ENCODE measurements at places on chromosomes 7 and 10.

DNA sequence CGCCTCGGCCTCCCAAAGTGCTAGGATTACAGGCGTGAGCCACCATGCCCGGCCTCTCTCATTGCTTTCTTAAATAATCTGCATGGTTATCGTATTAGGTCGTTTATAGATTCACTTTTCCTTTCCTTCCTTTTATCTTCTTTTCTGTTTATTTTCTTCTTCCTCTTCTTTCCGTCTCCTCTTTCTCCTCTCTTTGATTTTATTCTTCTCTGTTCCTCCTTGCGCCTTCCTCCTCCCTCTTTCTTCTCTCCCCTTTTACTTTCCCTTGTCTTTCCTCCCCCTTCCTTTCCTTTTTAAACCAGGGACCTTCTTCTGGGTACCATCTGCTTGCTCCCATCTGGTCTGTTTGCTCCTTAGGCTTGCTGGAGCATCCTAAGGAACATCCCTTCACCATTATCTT lies 18.6 kb downstream of the MLLT10 start:
- no peak for DNase-seq

DNA sequence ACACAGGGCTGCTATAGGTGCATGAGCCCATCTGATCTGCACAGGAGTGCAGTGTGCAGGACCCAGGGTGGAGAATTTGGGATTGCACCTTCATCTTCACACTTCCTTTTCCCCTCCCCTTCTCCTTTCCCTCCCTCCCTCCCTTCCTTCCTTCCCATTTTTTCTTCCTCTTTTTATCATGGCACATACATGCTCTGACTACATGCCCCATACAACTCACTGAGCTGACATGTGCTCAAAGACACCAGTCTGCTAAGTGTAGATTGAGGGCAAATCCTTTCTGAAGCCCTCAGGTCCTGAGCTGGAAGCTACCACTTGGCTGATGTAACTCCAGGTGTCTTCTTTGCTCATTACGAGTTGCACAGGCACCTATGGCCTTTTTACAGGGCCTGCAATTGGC lies 365.3 kb upstream of the ZNF32 start:
- no peak for DNase-seq

DNA sequence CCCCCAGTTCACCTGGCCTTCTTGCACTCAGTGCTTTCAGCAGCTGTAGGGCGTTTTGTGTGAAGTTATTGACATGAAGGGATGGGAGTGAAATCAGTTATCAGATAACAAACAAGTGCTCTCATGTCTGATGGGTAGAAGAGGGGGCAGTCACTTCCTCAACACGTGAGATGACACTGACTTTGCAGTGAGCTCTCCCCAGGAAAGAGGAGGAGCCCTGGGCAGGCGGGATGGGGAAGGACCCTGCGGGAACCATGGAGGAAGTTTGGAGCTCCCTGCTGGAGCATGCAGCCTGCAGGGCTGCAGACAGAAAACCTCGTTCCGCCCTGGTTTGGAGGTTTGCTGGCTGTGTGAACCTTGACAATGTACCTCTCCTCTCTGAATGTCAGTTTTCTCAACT lies 38.7 kb downstream of the GPR26 start:
- DNase-seq: no peak

DNA sequence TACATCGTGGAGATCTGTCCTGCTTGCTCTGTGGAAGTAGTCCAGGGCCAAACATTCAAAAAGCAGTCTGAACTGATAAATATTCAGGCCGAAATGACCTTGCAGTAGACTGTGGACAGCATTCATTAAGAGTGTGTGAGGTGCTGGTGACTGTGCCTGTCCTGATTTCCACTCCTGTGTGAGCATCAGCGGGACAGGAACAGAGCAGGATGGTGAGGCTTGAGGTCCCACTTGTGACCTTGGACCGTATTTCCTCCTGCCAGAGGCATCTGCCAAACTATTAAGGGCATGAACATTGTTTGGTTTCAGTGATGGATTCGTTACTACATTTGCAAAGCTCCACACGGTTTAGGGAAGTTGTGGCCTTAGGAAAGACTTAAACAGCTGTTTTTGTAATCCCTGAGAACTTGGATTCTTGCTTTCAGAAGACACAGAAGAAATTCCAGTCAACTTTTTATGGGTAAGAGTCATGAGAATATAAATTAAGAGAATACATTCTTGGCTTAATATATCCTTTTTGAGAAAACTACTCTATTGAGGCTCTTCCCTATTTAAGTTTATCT lies 32.8 kb downstream of the CCNY start:
- DNase-seq: no peak

GRCh38 chr10:98920360-98920759 lies 315.3 kb downstream of the HPSE2 start:
- no peak for DNase-seq

DNA sequence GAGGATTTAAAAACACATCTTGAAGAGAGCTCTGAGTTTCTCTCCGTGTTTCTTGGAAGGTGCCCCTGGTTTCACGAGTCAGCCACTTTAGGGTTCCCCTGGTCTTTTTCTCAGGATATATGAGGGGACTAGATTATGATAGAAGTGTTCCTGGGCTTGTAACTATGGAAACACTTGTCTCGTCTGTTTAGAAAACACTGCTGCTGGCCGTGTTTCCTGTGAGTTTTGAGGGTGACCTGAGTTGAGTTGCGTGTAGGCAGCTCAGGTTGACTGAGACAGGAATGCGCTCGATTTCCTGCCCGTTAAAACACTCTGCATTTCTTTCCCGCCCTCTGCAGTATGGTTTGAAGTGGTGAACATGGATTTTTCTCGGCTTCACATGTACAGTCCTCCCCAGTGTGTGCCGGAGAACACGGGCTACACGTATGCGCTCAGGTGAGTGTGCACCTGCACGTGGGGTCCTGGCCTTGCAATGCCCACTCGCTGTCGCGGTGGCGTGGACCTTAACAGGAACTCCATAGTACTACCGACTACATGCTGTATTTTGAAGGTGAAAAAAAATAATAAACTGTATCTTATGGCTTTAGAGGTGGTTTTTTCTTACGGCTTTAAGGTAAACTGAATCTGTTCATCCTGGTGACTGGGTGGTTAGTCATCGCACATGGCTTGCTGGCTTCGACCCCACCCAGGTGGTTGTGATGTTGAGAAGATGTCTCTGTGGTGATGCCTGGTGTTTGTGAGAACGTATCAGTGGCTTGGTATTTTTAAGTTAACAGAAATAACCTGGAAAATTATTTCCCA lies at the start of gene SUN1:
Gene SUN1, plus strand, starts transcription at position 310 of the 801 bp plus-strand sequence. Its CDS starts 49 bp downstream, at position 359.
- DNase-seq: peak; percentile 29

DNA sequence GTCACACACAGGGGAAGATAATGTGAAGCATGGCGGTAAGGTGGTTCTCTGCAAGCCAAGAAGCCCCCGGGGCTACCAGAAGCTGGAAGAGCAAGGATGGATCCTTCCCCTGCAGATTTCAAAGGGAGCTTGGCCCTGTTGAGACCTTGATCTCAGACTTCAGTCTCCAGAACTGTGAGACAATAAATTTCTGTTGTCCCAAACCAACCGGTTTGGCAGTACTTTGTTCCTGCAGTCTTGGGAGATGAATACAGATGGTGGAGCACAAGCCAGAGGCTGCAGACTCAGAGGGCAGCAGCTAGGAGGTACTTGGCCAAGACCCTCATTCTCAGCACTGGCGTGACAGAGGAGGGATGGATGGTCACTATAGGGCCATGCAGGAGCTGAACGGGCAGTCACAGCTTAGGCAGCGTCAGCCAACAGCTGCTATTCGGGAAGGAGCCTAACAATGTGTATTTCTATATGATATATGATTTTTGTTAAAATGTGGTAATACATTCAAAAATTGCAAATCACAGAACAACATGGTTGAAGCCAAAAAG lies 387.3 kb downstream of the TNS3 start:
- DNase-seq: no peak

DNA sequence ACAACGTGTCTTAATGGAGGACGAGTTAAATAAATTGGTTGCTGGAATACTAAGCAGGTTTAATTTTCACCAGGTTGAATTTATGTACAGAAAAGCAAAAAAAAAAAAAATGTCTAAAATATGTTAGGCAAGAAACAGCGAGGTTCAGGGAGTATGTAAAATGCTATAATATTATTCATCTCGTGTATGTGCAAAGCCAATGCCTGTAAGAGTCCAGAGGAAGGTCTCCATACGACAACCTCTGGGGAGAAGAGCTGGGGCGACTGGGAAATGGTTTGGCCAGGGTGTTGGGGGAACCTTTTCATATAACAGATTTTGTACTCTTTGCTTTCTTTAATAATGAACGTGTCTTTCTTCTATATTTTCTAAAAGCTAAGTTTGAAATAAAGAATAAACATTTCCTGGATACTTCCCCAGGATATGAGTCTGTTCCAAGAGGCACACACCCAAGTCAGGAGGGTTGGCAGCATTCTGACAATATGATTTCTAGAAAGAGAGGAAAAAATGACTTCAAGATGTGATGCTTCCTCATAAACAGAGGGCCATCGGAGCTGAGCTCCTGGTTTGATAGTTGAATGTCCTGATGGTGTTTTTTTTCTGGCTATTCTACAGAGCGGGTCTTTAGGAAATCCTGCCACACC lies 208.6 kb upstream of the MGMT start:
- DNase-seq: no peak

GRCh38 chr7:98165827-98166667 lies 45.2 kb upstream of the BHLHA15 start:
- DNase-seq: peak; percentile 22

GRCh38 chr10:21403256-21404015 lies 122.0 kb downstream of the SKIDA1 start:
- no peak for DNase-seq

GRCh38 chr10:8616166-8616565 lies 561.7 kb downstream of the GATA3 start:
- DNase-seq: no peak

DNA sequence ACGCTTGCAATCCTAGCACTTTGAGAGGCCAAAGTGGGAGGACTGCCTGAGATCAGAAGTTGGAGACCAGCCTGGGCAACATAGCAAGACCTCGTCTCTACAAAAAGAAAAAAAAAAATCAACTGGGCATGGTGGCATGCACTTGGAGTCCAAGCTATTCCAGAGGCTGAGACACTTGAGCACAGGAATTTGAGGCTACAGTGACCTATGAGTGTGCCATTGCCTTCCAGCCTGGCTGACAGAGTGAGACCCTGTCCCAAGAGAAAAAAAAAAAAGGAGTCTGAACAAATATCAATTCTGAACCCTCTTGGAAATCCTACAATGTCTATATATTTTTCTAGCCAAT lies 126.8 kb upstream of the NRP1 start:
- no peak for DNase-seq

DNA sequence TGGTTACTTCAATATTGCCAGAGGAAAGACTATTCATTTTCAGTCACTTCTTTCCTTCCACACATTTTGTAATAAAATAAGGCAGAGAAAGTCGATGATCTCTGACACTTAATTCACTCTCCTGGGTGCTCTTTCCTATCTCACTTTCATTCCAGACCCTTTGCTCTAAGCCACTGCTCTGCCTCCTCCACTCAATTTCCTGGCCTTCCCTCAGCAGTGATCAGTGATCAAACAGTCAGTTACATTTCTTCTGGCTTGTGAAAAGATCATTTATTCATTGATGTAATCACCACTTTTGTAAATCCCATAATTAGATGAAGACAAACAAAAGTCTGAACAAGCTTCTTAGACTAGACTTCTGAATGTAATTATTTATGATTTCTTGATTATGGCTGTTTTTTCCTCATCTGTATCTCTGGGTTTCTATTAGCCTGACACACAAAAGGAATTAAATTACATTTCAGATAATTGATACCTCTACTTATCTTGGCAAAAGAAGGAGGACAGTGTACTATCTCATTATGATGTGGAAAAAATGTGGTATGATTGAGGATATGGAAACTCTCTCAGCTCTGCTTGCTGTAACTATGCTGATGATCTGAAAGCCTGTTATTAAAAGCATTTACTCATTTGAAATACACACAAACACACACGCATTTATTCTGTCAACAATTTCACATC lies 1102.3 kb downstream of the GRM8 start:
- no peak for DNase-seq

GRCh38 chr7:157840914-157841772 lies 504.3 kb downstream of the DNAJB6 start:
- no peak for DNase-seq

DNA sequence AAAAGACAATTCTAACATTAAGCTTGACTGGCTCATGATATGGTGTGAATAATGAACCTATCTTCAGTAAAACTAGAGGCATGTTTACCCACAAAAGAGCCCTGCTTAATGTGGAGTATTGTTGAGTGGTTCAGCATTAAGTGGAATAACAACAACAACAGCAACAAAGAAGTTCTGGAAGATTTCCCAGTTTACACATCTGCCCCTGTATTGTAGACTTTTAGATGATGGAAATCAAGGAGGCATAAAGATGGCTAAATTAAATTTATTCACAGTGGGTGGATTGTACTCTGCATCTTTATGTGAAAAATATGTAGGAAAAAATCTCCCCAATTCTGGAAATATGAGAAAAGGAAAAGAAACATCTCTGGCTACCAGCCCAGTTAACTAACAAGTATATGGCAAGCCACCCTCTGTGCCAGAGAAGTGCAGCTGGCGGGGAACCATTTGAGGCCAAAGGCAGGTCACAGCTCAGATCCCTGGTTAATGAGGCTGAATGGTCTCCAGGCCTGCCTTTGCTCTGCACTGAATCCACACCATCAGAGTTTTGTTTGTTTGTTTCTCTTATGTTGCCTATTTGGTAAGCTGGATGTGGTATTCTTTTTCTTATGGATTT lies 186.0 kb downstream of the SEMA3D start:
- DNase-seq: no peak

DNA sequence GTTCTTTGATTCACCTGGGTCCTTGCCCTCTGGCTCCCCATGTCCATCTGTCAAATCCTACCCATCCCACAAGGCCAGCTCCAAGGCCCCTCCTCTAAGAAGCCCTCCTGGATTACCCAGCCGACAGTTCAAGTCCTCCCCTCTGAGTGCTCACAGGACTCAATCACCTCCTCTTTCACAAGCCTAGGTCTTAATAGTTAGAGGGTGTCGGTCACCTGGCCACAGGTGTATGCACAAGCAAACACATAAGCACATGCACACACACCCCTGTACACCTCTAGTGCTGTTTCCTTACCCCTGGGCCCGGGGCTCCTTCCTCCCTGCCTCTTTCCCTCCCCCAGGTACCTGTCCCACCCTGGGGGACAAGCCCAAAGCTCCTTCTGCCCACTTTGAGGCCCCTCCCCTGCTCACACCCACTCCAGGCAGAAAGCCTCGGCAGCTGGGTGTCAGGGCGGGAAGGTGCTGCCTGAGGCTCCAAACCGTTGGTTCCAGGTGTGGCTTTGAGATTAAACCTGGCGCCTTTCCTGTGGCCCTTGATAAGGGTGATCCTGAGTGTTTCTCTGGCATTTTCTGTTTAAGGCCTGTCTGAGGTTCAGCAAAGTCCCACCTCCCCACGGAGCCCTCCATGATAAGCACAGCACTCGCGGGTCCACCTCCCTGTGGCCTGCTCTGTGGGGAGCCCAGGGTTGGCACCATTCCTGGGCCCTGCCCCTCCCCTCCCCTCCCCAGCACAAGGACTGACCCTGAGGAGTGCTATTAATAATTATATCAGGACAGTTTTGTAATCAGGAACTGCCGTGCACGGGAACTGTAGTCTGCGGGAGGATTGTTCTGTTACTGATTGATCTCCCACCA lies 14.6 kb upstream of the AQP1 start:
- no peak for DNase-seq

GRCh38 chr7:25541094-25541821 lies 313.0 kb upstream of the NPVF start:
- DNase-seq: no peak

Measured in T follicular helper cell (primary cell).